ENCODE measurements at places on chromosomes 2 and 18.

- no peak for DNase-seq
Measured at GRCh38 chr2:147709655-147710054, 135.2 kb upstream of the ACVR2A start.

DNA sequence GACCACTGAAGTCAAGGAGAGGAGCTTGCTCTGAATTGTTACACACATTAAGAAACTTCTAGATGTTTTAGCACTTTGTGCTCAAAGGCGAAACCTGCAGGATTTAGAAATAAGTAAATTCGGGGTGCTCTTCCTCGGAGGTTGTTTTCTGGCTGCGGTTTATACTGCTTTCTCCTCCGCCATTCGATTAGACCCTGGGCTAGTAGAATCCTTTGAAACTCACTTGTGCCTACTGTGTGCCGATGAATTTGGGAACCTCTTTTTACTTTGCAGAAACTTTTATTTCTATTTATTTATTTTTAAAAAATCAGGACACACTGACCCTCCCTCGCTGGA is 3.5 kb downstream of the MEIS1 start:
- DNase-seq: no peak

GRCh38 chr2:73961274-73961673 is 23.4 kb upstream of the TET3 start:
- no peak for DNase-seq

DNA sequence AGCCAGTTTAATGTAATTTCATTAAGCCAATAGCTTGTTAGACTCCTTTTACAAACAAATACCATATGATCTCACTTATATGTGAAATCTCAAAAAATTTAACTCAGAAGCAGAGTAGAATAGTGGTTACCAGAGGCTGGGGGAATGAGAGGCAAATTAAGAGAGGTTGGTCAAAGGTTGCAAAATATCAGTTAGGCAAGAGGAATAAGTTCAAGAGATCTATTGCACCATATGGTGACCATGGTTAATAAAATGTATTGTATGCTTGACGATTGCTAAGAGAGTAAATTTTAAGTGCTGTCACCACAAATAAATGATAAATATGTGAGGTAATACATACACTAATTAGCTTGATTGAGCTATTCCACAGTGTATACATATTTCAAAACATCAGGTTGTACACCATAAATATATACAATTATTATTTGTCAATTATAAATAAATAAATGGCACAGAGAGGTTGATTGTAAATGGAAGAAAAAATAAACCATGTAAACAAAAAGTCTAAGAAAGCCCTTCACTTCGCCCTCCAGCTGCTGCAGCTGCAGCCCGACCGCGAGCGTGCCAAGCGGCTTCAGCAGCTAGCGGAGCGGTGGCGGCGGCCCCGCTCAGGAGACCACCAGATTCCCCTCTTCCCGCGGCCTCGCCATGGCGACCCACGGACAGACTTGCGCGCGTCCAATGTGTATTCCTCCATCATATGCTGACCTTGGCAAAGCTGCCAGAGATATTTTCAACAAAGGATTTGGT is 23.0 kb upstream of the ACTR2 start:
- DNase-seq: no peak

DNA sequence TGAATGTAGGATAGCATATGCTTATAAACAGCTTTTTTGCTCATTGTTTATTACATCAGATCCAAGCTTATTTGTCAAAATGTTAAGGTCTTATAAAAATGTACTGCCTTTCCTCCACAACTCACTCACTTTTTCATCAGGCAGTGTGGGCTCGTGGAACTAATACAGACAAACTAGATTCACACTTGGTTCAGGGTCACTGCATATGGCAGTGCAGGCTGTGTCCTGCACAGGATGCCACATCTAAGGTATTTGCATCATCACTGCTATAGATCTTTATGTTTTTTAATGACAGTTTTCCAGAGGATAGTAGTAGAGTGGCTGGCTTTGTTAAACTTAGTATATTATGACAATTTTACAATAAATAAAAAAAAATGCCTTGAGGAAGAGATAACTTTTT is 381.0 kb downstream of the CLIP4 start:
- DNase-seq: no peak

DNA sequence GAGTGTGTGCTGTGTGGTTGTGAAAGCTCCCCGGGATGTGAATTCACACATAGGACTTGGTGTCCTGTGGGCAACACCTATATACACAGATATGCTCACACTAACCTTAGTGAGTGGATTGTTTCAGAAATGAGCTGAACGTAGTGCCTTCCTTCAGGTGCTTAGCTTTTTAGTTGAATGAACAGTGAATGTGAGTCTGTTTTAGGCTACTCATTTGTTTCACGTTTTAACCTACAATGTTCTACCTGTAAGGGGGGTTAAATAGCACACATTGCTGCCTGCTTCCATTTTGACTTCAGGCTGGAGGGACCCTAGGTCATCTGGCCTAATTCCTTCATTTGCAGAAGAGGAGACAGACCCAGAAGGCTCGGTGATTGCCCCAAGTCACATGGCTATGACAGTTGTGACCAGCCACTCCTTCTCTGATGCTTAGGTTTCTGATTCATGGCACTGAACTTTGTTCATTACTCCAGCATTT is 1.0 kb downstream of the PLEK start:
- DNase-seq: no peak

- DNase-seq: no peak
Measured at GRCh38 chr18:8660316-8660715, 45.0 kb upstream of the MTCL1 start.

DNA sequence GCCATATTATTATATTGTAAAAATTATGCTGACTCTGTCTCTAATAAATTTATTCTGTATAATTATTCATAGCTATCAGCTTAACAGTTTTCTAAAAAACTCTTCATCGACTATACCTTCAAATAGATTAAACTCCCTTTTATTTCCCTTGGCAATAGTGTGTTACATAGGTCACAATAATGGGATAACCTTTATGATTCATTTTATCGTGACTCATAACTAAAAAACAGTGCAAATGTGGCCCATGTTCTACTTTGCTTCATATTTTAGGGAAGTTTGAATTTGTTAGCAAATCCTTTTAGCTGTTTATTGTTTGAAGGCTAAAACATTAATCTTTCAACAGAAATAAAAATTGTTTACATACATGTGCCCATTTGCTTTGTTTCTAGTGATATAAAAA is 783.2 kb upstream of the CDH2 start:
- DNase-seq: no peak

- no peak for DNase-seq
Measured at GRCh38 chr2:106057206-106057605, 136.9 kb downstream of the UXS1 start.

- no peak for DNase-seq
Measured at GRCh38 chr2:189379287-189379630, 62.0 kb upstream of the WDR75 start.

GRCh38 chr2:16674154-16674553 is 8.5 kb upstream of the CYRIA start:
- DNase-seq: no peak

DNA sequence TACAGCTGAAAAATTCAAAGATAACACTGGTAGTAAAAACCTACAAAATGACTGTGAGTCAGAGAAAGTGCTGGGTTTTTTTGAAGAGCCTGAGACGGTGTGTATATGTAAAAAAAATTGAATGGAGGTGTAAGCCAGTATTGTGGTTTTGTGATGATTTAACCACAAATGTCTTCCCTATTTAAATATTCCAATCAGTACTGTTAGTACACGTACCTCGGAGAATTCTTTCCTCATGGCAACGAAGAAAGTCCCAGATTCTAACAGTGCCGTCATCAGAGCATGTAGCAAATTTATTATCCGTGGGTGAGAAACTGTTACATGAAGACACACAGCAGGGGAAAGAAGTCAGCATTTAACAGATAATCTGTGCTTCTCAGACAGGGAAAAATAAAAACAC is 48.1 kb downstream of the WDR33 start:
- DNase-seq: no peak

DNA sequence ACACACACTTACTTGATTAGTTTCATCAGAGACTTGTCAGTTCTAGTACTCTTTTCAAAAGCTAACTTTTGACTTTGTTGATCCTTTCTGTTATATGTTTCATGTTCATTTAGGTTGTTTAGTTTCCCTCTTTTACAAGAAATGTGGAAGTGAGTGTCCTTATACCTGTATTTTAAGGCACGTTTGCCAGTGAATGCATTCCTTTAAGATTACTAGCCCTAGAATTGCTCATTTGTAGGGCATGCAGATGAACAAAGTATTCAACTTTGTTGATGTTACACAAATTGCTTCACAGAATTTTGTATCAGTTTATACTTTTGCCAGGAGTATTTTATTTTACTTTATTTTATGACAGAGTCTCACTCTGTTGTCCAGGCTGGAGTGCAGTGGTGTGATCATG is 6.3 kb downstream of the IL1RL2 start:
- DNase-seq: no peak

- DNase-seq: no peak
Measured at GRCh38 chr2:147639891-147640290, 204.9 kb upstream of the ACVR2A start.

DNA sequence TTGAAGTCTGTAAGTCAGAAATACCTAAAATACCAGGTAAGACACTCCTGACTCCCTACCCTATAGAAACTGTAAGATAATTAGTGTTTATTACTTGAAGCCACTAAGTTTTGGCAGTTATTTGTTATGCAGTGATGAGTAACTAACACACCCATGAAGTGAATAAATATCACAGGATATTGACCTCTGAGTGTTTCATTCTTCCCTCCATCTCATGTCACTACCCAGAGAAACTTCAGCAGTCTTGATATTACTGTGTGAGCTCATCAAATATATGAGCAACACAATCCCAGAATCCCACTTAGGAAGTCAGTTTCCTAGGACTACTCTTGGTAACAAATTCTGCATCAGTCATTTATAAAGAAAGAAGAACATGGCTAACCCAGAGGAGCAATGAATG is 529.7 kb downstream of the FBXO15 start:
- no peak for DNase-seq

- DNase-seq: no peak
Measured at GRCh38 chr2:106143495-106144215, 50.4 kb downstream of the UXS1 start.

DNA sequence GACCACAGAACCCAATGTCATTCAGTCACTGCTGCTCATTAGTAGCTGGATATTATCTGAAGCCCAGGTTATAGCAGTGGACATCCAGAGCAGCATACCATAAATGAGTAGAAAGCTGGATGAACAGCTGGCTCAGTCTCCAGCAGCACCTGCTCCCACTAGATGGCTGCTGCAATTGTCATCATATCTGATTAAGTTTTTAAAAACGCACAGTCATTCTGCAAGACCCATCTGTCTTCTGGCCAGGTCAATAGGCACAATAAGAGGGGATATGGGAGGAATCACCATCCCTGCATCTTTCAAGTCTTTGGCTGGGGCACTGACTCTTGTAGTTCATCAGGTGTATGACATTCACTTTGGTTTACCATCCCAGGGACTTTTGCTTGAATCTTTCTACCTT is 55.1 kb upstream of the XDH start:
- DNase-seq: no peak

DNA sequence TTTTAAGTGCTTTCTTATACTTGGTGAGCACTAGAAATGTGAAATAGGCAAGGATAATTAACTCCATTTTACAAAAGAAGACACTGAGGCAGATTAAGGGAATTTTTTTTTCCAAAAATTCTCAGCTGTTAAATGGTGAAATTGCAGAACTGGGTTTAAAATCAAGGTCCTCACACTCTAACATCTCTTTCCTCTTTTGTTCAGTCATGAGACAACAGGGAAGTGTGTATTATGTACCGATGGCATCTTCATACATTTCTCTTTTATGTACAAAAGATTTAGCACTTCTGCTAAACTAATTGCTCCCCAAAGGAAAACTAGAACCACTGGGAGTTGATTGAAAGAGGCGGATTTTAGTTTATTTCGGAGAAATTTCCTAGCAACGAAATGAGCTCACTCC is 203.0 kb downstream of the SETBP1 start:
- no peak for DNase-seq

DNA sequence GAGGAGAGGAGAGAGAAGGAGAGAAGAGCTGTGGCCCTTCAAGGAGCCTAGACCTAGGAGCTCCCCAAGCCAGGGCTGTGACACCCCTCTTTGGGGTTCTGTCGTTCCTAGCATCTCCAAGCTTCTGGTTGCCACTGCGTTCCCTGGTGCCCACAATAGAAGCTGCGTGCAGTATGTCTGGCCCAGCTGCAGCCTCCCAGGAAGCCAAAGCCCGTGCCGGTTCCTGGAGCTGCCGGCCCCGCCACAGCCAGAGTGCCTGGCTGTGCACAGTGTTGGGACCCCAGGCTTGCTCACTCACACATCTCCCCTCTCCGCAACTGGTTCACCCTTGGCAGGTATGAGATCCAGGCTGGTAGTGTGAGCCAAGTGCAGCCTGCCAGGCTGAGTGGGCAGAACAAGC is 367.7 kb upstream of the MC4R start:
- no peak for DNase-seq

GRCh38 chr2:149329068-149329467 is 1.3 kb upstream of the LYPD6 start:
- DNase-seq: peak; percentile 18

DNA sequence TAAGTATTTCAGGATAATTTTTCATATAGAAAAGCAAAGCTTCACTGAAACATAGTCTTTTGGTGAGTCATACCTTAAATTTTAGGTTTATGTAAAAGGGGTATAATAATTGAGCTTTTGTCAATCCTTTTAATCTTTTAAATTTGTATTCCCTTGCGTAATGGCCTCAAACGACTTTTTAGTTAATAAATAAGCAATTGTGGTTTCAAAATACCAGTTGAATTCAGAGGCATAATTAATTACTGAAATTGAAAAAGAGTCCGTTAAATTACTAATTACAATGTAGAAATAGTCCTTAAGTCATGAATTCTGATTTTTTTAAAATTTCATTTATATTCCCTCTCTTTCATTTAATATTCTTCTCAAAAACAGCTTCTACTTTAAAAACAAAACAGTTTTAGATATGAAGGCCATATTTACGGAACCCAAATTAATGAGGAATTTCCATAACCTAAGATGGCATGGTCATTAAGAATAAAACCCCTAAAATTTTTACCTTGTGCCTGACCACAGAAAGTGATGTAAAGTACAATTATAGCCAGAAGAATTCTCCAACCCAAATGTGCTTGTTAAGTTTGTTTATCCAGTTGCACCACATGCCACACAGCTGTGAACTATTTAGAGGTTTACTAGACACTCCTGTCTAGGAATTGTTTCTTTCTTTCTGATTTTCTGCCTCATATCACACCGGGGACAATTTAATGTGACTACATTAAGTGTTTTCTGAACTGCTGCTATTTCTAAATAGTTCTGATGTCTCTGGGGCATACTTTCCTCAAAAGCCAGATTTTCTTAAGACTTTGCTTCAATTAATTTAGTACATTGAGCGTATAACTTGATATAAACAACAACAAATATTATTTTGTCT is 60.7 kb upstream of the ITGA4 start:
- no peak for DNase-seq

DNA sequence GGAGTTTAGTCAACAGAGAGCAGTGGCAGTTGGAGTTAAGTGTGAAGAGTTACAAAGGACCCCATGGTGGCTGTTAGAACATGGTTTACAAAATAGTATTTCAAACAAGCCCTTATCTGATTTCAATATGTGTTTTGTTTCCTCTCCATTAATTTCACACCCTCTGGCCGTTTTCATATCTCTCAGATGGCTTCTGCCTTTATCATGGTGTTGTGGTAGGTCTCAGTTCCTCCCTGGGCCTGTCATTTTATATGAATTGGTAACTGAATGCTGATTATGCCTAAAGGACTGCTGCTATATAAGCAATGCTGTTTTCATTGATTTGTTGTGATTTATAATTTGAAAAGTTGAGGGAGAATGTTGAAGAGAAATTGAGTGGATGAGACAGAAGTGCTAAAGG is 686.7 kb downstream of the NYAP2 start:
- no peak for DNase-seq

GRCh38 chr2:179031731-179032408 is 18.1 kb downstream of the CCDC141 start:
- DNase-seq: peak; percentile 53
